ENCODE measurements at places on chromosomes 12 and 14.

- no peak for DNase-seq
Measured at GRCh38 chr12:69556383-69556782, 28.9 kb upstream of the CCT2 start.

GRCh38 chr12:39272871-39273655 is 169.9 kb downstream of the KIF21A start:
- no peak for DNase-seq

DNA sequence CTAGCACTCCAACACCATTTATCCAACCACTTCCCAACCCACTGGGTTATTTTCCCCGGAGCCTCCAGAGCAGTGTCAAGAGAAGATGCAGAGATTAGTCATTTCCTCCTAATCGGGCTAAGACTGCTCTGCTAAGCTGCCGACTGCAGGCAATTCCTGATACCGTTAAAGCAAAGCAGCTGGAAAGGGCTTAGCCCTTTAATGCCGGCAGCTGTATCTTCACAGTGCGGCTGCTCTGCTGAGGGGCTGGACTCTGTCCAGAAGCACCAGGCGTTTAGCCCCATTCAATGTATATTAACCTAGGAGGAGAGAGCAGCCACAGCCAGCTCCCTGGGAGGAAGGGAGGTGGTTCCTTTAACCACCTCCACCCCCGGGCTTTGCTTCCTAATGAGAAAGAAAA is 11.1 kb downstream of the AQP6 start:
- no peak for DNase-seq

GRCh38 chr14:81222126-81222525 is 1.4 kb upstream of the GTF2A1 start:
- DNase-seq, result no peak

DNA sequence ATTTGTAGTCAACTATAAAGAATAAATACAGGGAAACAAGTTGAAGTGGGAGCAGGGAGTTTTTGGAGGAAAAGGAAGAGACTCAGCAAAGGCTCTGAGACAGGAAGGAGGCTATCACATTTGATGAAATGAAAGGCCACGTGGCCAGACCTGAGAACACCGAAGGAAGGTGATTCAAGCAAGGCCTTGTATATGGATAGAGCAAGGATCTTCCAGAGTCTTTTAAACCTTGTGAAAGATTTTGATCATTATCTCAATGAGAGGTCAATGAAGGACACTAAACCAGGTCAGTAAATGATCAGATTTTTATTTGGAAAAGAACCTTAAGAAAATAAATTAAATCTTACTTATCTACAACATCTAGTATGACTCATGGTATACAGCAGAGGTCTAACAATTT is 523.5 kb downstream of the SLC16A7 start:
- no peak for DNase-seq

DNA sequence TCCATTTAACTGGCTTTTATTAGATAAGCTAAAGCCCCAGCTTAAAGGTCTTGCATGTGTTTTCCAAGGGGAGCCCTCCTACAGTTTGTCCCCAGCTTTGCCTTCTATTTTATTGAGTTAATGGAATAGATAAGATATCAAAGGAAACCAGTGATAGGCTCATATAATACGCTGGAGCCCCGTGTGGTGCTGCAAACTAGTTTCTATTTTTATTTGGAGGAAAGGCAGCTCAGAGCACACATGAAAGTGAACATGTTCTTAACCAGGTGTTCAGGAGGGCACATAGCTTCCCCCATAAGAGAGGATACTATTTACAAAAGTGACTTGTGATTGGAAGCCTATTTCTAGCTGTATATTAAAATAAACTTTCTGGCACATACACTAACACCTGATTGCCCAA is 251.7 kb downstream of the PDZRN4 start:
- no peak for DNase-seq

DNA sequence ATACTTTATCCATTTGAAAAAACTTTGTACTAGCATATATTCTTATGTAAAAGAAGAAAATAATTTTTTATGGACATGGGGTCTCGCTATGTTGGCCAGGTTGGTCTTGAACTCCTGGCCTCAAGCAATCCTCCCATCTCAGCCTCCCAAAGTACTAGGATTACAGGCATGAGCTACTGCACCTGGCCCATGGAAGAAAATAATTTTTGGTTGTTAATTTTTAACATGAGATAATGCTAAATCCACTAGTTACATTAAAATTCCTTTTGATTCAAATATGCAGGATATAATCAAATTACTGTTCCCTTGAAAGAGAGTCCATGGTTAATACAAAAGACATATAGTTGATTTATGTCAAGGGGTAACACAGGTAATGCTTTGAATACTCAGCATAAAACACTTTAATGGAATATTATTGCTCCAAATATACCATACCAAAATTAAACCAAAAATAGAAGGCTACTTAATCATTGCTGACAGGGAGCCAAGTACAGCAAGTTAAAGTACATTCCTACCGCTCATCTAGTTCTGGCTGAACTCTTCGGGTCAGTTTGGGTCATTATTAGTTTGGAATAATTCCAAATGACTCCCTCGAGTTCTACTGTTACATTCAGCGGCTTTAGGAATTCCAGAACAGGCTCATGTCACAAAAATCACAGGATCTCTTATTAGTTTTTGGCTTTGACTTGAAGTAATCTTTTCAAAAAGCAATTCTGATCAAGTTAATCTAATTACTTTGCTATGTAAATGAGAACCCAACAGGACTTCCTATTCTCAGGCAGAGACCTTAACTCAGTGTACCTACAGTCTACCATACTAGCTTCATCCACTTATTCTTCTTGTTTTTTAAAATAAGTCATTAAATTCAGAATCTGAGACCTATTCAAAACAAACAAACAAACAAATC is 6.1 kb downstream of the SOS2 start:
- DNase-seq, result no peak

DNA sequence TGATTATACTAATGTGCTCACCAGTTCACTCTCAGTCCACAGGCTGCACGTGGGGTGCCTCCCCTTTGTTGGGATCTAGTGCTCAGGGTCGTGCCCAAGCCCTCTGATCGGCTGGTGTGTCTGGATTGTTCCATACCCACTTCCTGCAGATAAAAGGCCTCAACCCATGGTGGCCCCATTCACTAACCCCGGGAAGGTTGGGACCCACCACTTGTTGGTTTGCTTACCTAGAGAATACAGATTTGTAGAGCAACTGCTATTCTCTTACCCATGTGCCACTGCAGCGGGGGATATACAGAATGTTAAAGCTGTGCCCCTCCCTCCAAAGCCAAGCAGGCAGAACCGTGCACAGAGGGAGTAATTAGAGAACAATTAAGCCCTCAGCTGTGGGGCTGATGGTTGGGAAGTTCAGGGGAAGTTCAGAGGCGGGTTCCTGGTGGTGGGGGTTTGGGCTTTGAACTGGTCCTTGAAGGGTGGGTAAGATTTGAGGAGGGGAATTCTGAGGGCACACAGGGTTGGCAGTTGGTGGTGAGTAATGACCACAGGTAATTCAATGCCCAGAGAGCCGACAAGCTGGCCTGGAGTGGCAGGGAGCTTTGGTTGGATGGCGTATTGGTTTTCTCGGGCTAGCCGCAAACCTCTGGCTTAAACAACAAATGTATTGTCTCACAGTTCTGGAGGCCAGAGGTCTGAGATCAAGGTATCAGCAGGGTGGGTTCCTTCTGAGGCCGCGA is 68.8 kb downstream of the ADCK1 start:
- no peak for DNase-seq

DNA sequence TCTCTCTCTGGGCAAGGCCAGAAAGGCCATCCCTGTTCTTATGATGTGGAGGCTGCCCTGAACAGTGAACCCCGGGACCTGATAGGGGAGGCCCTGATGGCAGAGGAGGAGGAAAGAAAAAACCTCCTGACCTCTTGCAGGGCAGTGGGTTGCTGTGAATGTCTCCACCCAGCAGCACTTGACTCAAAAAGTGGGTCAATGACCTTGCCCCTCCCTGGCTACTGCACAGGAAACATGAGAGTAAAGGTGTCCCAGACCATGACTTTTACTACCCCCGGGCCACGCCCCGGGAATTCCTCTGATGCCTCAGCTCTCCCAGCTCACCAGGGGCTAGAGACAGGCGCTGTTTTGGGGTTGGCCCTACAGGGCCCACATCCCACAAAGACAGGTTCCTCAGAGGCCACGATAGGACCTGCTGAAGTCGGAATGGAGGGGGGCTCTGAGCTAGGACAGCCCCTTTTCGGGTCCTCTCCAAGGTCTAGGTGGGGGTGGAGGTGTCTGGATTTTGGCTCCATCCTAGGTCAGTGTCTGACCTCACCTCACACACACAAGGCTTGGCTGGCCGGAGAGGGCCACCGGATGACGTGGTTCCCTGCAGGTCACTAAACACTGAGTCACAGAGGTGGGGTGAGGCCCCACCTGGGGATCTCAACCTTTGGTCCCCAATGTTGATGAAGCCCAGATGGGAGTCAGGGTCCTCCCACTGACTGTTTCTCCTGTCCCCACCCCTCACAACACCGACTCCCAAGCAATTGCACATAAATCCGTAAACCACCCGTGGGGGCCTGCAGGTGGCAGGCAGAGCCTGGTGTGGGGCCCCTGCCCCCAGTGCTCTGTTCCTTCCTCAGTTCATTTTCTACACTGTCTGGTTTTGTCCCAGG is 1.6 kb downstream of the RHOF start:
- DNase-seq, result no peak

- DNase-seq, result no peak
Measured at GRCh38 chr12:45666396-45666795, 63.1 kb upstream of the ARID2 start.

GRCh38 chr12:53696655-53697331 is 20.9 kb upstream of the ATP5MC2 start:
- no peak for DNase-seq

DNA sequence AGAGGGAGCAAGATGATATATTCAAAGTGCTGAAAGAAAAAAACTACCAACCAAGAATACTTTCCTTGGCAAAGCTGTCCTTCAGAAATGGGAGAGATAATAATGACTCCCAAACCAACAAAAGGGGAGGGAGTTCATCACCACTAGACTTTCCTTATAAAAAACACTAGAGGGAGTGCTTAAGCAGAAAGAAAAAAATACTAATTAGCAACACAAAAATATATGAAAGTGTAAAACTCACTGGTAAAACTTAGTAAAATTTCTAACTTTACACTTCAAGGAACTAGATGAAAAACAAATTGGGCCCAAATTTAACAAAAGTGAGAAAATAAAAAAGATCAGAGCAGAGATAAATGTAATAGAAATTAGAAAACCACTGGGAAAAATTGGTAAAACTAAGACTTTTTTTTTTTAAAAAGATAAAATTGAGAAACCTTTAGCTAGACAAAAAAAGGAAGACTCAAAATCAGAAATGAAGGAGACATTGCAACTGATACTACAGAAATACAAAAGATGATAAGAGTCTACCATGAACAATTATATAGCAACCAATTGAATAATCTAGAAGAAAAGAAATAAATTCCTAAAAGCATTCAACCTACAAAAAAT is 60.4 kb upstream of the FAR2 start:
- no peak for DNase-seq

DNA sequence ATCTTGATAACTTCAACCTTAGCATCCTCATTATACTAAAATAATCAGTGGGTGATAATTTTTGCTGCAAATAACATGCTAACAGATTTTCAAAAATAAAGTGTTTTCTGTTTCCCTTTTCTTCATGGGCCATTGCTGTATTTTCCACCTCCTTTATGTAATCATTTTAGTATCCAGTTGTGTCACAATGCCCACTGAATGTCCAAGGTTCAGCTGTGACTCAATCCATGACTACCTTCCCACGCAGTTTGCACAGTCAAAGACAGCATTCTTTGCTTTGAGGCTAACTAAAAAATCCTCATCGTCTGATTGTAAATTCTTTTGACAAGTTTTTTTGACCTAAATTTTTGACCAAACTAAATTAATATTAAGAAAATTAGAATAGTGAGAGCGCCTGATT is 474.1 kb downstream of the FLRT2 start:
- DNase-seq, result no peak

GRCh38 chr12:56829908-56830307 is 66.8 kb downstream of the HSD17B6 start:
- no peak for DNase-seq

DNA sequence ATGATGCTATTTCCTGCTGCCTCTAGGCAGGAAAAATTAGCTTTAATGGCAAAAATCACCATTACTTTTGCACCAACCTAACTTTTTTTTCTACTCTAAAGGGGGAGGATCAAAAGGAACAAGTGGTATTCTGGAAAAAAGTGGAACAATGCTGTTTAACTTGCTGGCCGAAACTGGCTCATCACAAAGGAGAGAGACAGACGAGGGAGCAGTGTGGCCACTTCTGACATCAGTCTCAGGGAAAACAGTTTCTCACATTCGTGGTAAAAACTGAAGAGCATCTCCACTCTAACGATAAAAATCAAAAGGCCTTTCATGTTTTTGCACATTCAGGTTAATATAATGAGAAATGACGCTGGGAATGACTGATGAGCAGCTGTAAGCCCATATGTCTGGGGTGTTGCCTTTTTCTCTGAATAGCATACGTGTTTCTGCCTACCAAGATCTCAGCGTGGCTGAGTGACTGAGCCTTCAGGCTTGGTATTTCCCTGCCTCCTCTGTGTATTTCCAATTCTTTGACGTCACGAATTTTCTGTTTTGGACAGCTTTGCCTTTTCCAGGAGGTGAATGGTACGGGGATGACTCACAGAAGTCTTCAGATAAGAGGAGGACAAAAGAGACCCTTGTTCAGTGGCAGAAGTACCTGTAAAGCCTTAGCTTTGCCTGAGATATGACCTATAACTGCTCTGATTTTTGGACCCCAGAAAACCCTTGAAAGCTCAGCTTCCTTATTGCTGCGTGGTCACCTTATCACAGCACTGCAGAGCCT is 358.8 kb downstream of the GLT1D1 start:
- no peak for DNase-seq

DNA sequence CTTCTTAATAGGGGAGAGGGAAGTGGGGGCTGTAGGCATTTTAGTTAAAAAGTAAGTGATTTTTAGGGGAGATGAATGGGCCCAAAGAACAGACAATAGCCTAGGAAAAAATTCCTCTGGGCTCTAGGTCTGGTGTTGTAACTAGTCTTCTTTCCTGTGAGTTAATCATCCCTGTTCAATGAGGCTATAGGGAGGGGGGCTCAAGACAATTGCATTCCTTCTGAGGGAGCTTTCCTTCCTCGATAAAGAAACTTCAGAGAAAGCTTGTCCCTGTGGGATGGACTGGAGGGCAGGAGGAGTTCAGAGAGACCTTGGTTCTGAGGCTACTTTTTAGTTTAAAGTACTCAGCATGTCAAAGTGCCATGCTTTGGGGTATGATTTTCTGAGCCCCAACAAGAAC is 127.2 kb downstream of the BBS10 start:
- DNase-seq, result no peak

DNA sequence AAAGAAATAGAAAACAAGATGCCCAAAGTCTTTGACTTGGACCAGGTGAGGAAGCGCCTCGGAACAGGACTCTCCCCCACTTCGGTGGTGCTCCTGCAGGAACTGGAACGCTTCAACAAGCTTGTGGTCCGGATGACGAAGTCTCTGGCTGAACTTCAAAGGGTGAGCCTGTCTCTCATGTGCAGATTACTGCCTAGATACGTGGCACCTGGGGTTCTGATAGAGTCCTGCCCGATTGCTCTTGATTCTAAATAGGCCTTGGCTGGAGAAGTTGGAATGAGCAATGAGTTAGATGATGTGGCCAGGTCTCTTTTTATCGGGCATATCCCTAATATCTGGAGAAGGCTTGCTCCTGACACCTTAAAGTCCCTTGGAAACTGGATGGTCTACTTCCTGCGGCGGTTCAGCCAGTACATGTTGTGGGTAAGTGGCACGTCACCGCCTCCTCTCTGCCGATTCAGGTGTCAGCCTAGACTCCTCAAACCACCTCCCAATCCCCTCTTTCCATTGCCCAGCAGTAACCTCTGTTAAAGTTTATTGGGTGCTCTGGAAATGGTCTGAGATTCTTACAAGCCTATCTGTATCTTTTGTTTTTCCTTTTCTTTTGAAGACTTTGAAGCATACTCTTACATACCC is 40.8 kb downstream of the CCDC92 start:
- DNase-seq, result no peak

- no peak for DNase-seq
Measured at GRCh38 chr14:44798386-44799242, 163.1 kb downstream of the KLHL28 start.

Data from activated T-cell treated with anti-CD3 and anti-CD28 coated beads, Interleukin-2, amount 50 U/mL, for 24 hours (primary cell).